ENCODE measurements at places on chromosomes 13 and 19.

DNA sequence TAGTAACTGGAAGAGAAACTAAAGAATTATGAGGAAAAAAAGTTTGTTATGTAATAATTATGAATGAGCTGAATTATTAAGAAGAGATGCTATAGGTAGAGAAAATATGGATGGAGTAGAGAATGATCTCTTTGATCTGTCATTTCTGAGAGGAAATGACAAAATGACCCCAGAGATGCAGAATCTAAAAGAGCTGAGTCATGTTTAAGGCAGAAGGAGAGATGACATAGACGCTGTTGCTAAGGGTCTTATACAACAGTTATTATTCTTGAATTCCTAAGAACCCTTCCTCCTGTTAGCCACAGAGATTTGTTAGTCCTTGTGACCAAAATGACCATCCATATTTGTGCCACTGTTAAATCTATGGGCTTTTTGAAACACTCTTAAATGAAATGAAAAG, 58.3 kb upstream of the FREM2 start:
- DNase-seq = no peak

DNA sequence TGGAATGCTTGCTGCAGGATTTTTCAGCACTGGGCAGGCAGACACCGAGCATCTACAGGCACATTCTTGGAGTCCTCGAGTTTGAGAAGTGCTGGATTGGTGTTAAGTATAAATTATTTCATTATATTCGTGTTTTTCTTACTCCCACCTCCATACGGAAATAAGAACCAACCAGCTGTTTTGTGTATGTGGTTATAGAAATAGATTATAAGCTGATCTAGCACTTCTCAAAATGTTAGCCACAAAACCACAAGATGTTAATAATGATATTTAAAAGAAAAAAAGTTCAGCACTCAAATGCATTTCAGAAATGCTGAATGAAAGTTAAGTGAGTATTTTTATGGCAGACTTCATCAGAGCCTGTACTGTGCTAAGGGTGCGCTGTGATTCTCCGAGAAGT, 24.0 kb upstream of the TEX29 start:
- no peak for DNase-seq

- no peak for DNase-seq
These were observed 9.3 kb upstream of the HIF3A start for GRCh38 chr19:46287585-46287984.

DNA sequence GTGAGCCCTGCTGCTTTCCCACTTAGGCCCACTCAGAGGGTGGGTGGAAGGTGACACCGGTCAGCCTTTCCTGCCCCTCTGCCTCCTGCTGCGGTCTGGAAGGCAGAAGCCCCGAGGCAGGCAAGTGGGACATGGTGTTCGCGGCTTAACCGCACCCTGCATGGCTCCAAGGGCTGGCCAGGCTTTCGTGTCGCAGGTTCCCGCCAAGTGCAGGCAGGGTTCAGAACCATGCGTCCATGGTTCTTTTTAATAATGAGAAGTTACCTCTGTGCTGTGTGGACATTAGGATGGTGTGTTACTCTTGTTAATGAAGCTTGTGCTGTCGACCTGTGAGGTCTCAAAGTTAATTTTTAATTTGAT, 986 bp downstream of the DGKH start:
- no peak for DNase-seq

DNA sequence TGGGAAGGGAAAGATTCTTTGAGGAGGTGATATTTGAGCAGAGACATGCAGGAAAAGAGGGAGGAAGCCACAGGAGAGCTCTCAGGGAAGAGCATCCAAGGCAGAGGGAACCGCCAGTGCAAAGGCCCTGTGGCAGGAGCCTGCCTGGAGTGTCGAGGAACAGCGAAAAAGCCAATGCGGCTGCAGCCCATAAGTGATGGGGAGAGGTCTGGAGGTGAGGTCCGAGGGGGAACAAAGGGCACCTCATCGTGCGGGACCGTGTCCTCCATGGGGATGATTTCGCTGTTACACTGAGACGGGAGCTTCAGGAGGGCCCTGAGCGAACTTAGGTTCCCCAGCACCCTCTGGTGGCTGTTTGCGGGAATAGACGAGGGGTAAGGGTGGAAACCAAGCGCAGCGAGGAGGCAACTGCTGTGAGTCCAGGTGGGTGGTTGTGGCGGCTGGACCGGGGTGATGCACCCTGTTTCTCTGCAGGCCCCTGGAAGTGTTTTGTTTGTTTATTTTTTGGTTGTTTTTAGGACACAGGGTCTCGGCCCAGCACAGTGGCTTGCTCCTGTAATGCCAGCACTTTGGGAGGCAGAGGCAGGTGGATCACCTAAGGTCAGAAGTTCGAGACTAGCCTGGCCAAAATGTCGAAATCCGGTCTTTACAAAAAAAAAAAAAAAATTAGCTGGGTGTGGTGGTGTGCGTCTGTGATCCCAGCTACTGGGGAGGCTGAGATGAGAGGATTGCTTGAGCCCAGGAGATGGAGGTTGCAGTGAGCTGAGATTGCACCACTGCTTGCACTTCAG, 5.9 kb upstream of the EHD2 start:
- DNase-seq = peak; percentile 87

DNA sequence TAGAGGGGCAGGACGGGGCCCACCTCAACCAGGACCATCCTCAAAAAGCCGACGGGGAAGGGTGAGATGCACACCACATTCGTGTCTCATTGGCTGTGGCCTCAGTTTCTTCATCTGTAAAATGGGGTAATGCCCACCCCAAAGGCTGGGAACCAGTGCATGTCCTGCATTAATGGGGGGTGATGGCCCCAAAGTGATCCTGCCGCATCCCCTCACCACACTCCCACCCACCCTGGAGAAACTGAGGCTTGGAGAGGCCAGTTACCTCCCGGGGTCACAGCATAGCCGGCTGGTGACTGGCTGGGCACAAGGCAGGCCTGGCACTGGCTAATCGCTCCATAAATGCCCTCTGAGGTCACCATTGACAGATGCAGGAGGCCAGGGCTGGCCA, 640 bp upstream of the MIDN start:
- DNase-seq = no peak
